GM12891 (cell line): ENCODE measurements at places on chromosomes 6 and 20.

DNA sequence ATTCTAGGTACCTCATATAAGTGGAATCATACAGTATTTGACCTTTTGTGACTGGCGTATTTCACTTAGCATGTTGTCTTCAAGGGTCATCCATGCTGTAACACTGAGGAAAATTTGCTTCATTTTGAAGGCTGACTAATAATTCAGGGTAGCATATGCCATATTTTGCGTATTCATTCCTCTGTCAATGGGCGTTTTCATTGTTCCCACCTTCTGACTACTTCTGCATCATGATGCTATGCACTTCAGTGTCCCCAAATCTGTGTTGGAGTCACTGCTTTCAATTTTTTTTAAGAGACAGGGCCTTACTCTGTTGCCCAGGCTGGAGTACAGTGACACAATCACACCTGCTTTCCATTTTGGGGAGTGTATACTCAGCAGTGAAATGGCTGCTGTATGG is 51.6 kb downstream of the SYNDIG1 start:
- DNase-seq, result no peak

- no peak for DNase-seq
These were observed 127.2 kb downstream of the CDC5L start for GRCh38 chr6:44514576-44515193.

DNA sequence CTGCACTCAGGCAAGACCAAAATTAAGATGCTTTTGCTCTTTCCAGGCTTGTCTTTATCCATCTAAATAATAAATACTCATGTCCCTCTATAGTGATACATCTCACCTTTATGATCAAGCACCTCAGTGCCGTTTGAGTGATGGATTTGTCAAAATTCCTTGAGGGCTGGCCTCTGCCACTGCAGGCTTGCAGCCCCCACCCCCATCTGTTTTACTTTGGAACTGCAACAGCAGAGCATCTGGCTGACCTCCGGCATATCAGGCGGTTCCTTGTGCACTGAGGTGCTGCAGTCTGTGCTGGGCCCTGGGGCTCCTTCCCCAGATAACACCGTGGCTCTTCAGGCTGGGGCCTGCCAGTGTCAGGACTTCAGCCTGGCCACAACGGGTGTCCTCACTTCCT is 386.9 kb downstream of the CDH26 start:
- no peak for DNase-seq

DNA sequence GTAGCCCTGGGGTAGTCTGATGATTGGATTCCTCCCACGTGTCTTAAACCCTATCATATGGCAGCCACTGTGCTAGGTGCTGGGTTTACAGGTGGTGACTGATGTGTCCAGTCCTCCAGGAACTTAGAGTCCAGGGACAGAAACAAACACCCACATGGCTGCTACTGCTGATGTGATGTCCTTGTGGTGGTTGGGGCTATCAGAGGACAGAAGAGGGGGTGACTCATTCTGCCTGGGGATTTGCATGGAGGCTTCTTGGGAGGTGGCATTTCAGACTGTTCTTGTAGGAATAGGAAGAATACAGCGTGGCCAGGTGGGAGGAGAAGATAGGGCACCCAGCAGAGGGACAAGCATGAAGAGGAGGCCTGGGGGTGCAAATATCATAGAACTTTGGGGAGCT is 9.8 kb downstream of the RAET1G start:
- no peak for DNase-seq

GRCh38 chr20:653110-653589 is at the start of gene SRXN1:
TSS of gene SRXN1 (minus strand) at chr20:653200. CDS start at chr20:653185, 15 bp downstream.
- DNase-seq, result peak; percentile 94

- peak; percentile 31 for DNase-seq
These were observed 686 bp downstream of the TMEM170B start for GRCh38 chr6:11538052-11538818.

DNA sequence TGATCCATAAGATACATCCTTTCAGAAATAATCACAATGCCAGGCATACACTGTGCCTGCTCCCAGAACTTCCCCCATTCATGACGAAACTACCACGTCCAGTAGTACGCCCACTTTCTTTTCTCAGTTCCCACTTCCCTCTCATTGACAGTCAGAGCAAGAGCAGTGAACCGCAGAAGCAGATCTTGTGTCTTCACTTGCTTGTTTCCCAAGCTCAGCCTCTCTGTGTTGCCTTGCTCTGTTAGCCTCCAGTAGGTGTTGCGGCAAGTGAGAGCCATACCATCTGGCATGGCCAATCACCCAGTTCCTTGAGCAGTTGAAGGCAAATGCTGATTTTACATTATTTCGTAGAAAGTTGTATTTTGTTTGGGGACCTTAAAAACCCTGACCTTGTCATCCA is 11.7 kb downstream of the UST start:
- DNase-seq, result no peak

- no peak for DNase-seq
These were observed 81.6 kb upstream of the PREP start for GRCh38 chr6:105484238-105485161.

DNA sequence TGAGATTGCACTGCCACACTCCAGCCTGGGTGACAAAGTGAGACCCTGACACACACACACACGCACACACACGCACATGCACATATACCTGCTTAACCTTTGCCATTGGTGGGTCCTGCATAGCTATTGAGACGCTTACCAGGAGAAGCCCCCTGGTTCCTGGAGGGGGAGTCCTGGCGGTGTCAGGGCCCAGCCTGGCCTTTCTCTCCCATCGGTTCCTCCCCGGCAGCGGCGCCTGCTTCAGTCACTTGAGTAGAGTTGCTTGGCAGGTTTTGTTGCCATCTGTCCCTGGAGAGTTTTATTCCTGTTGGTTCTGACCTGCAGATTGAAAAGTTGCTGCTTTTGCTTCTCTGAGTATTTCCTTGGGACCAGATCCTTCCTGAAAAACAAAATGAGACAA is 20.6 kb upstream of the FAM209A start:
- no peak for DNase-seq

DNA sequence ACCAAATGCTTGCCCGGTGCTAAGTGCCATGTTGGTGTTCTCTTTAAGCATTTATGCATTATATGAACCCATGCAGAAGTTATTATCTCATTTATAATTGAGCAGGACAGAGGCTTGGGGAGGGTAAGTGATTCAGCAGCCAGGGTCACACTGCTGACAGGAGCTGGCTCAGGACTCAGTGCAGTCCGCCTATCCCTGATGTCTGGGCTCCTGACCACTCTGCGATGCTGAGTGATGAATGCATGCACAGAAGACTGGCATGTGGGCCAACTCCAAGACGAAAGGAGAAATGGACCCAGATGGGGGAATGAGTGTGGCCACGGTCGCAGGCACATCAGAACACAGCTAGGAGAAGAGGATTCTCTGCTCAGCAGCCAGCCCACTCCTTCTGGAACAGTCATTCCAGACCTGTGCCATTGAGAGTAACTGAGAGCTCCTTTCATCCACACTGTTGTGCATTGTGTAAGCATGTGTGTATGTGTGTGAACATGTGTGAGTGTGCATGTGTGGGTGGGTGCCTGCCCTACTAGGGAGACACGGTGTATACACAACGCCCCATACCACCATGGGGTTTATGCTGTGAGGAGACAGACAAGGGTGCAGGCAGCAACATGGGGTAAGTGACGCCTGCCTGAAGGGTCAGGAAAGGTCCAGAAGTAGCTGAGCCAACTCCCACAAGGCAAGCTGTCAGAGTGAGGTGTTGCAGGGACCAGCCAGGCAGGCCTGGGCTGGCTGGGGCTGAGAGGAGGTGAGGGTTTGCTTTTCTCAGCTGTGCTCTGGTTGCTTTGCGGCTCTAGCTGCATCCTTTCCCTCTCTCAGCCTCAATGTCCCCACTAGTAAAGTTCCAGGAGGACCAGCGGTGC is 97.8 kb upstream of the PMEPA1 start:
- DNase-seq, result no peak

DNA sequence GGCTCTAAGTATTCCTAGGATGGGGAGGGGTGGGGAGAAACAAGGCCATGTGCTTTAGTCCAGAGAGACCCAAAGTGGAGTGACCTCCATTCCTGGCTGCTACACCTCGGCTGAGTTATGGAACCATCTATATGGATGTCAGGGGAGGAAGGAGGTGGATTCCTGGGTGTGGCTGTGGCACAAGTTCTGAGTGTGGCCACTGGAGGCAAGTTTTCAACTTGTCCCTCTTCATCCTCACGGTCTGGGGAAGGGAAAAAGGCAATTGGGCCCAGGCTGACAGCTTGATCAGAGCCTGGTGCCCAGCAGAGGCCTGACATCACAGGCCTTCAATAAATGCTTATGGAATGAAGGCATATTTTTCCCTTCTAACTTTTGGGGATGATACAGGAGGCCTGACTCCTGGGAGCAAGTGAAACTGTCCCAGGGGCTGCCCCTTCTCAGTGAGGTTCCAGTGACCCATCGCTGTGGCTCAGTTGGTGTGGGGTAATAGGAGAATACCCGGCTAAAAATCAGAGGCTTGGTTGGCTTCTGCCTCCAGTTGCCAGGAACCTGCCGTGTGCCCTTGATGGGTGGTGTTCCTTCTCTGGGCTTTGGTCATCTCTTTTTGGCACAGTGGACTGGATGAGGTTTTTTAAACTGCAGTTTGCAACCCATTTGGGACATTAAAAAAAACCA is 1.8 kb upstream of the ITPR3 start:
- DNase-seq, result no peak

DNA sequence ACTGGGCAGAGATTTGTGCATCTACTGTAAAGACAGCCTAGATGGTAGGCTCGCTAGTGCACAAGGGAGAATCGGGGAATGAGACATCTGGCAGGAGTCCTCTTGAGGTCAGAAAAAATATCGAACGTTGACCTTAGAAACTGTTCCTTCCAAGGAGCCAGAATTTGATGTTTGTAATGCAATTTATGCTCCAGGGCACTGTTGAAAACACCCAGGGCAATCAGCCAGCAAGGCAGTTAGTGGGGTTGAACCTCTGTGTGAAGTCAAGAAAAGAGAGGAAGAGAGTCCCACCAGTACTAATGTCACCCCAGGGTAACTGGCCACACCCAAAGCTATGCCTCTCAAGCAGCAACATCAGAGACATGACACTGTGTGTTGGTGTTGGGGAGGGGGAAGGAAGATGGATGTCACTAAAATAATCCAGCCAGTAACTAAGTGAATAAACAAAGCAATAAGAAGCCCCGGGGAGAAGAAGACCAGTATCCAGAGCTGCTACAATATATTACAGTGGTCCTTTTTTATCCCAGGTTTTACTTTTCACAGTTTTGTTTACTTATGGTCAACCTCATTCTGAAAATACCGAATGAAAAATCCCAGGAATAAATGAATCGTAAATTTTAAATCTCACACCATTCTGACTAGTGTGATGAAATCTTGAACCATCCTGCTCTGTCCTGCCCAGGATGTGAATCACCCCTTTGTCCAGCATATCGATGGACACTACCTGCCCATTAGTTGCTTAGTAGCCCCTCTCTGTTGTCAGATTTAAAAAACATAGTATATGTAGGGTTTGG is 32.9 kb upstream of the PDE10A start:
- no peak for DNase-seq

- no peak for DNase-seq
These were observed 13.4 kb downstream of the COL9A3 start for GRCh38 chr20:62830251-62830650.

- DNase-seq, result no peak
These were observed 205.1 kb upstream of the GMDS start for GRCh38 chr6:2450546-2450945.
